ENCODE measurements at places on chromosomes 12 and 14. TPM values are rescaled to one million over a fixed set of nuclear protein-coding genes. Genes with fewer than 3 reads are reported as not detected.

- no peak for DNase-seq
These were observed 644.4 kb upstream of the MIS18BP1 start for GRCh38 chr14:45897439-45897838.

Gene DHRS2
- 1.2 TPM for total RNA-seq

Gene NPFF
- total RNA-seq = not detected

DNA sequence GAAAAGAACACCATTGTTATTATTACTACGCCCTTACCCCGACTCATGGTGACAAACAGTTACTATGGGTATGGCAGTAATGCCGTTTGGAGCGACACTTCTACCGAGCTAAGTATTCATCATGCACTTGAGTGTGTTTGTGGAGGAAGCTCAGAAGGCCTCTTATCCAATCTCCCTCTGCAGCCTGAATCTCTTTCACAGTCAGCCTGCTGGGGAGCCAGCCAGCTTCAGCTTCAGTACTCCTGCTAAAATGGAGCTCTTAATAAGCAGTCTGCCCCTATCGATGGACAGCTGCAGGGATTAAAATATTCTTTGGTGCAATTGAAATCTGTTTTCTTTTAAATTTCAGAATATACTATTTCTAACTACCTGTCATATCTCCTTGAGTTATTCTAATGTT, 24.7 kb upstream of the ATP5MC2 start:
- no peak for DNase-seq

DNA sequence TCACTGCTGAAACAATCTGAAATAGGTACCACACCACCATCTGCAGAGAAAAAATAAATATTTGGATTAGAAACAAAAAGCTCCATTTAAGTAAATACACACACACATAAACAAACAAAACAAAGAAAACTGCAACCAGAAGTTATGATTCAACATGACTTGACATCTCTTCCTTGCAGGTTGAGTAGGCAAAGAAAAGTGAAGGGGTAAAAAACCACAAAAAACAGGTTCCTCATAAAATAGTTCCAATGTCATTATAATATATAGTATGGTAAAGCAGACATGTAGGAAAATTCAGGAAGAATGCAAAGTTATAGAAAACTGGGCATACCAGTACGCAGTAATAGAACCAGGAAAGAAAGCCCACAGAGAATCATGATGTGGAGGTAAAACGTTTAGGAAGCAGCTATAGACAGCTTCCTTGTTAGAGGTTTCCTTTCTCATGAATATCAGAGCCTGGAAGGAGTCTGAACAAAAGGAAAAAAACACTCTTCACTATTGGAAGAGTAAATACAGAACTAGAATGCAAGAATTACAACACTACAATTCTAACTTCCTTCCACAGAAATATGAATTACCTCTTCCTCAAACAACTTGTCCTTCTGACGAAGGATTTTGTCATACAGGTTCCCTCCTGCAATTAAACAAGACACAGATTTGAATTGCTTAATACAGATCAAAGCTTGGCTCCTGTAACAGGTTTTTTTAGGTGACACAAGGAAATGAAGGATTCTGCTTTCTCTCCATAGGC, 6.1 kb downstream of the NEK9 start:
- DNase-seq = no peak

DNA sequence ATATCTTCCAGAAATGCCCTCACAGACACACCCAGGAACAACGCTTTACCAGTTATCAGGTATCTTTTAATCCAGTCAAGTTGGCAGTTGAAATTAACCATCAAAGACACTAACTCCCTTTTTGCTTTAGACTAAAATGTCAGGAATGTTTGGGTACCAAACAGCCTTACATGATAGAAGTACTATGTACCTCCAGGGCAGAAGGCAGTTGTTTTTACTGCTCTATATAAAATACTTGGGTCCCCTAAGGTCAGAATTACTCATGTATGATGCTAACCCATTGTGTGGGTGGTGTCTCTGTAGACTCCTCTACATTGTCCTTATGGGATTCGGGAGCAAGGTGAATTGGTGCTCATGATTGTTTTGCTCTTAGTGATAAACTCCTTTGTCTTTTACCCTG, 492.5 kb upstream of the FLRT2 start:
- DNase-seq = no peak
